ENCODE measurements at places on chromosomes 3 and 15. TPM values are rescaled to one million over a fixed set of nuclear protein-coding genes. Genes with fewer than 3 reads are reported as not detected.

DNA sequence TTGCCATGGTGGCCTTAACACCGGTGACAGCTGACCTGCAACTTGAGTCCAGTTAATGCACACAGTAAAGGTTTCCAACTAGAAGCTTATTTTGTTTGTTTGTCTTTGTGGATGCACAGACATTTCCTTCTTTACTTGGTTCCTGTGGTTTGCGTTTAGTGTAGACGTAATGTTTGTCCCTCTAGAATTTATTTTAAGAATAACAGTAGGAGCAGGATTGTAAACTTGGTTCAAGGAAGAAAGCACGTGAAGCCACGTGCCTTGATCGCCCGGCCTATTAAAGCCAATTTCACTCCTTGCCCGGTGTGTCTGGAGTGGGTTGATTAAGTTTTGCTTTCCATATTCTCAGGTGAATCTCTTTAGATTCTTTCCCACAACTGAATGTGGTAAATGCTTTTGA, 263.2 kb upstream of the C2CD4B start:
- H3K4me1 ChIP-seq, result no peaks in the 10 kb centered on the region
- no peak overlapping the region for H3K27ac ChIP-seq
- H3K27me3 ChIP-seq, result no peaks in the 10 kb centered on the region

- H3K4me3 ChIP-seq, result no peak overlapping the region
- H3K4me1 ChIP-seq, result no peaks in the 10 kb centered on the region
- H3K27ac ChIP-seq, result peak overlapping the region; percentile 25
- H3K36me3 ChIP-seq, result no peaks in the 10 kb centered on the region
Observed at GRCh38 chr3:52019352-52020080, 23.8 kb upstream of the RPL29 start.

DNA sequence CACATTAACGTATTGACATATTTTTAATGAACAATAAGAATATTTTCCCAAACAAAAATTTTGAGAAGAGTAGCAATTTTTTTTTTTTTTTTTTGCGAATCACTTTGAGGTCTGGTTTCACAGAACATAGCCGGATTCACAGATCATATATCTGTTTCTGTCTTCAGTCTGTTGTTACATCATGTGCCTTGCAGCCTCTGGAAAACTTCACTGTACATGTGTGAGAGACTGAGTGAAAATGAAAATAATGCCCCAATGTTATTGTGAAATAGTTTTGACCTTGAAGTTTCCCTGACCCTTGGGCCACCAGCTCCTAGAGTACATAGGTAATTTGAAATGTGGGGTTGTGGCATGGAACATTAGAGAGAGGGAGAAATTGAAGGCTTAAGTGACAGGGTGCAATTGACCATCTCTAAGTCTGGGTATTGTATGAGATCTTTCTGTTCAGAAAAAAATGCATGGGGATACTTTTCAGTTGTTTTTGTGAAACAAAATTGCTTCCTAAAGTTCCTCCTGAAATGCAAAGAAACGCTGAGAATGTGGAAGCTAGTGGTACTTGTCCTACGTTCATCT, 14.0 kb downstream of the ITPR1 start:
- H3K27me3 ChIP-seq, result no peaks in the 10 kb centered on the region
- no peak overlapping the region for H3K27ac ChIP-seq
- H3K4me3 ChIP-seq, result no peak overlapping the region
- H3K4me1 ChIP-seq, result peaks cover 59% of the 10 kb centered on the region

DNA sequence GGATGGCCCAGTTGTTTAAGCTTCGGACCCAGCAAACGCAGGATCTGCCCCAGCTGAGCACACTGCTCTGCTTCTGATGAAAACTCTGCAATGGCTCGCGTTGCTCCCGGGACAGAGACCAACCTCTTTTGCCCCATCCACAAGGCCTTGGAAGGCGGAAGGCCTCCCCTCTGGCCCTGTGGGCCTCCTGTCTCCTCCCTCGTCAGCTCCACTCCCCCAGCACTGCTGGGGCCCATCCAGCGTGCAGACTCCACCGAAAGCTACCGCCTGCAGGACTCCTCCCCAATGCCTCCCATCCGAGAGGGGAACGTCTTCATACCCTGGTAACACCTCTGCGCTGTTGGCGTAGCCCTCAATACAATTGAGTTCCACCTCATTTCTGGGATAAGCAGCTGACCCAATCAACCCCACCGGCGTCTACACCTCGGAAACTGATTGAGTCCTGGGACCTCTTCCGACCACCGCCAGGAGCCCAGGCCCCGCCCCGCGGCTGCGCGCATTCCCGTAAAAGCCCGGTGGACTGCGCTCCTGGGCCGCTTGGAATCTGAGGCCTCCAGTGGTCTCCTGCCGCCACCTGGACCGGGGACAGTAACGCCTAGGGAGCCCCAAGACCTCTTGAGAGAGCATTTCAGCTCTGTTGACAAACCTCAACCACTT, at the start of gene PRR23E:
Gene PRR23E, plus strand, starts transcription at position 556 of the 657 bp plus-strand sequence. CDS start 3,555 bp downstream, outside the sequence.
- H3K27me3 ChIP-seq, result peaks cover 15% of the 10 kb centered on the region
- H3K36me3 ChIP-seq, result no peaks in the 10 kb centered on the region
- no peak within 1 kb of the TSS for H3K27ac ChIP-seq
- no peak for DNase-seq
- no peak within 1 kb of the TSS for H3K4me3 ChIP-seq

GRCh38 chr15:41772720-41773331, 1.5 kb upstream of the MAPKBP1 start:
- H3K4me1 ChIP-seq, result peaks cover 46% of the 10 kb centered on the region
- H3K4me3 ChIP-seq, result no peak overlapping the region
- H3K27ac ChIP-seq, result peak overlapping the region; percentile 91
- H3K36me3 ChIP-seq, result peaks cover 12% of the 10 kb centered on the region
- DNase-seq, result peak; percentile 59

GRCh38 chr15:84590406-84590805, 10.4 kb upstream of the ZSCAN2 start:
- H3K36me3 ChIP-seq, result no peaks in the 10 kb centered on the region
- H3K27ac ChIP-seq, result no peak overlapping the region
- DNase-seq, result no peak
- H3K27me3 ChIP-seq, result no peaks in the 10 kb centered on the region
- no peak overlapping the region for H3K4me3 ChIP-seq
- peaks cover 10% of the 10 kb centered on the region for H3K4me1 ChIP-seq

GRCh38 chr3:150922611-150923010, 17.4 kb upstream of the MINDY4B start:
- H3K27ac ChIP-seq, result no peak overlapping the region
- peak; percentile 12 for DNase-seq
- H3K36me3 ChIP-seq, result no peaks in the 10 kb centered on the region
- no peaks in the 10 kb centered on the region for H3K27me3 ChIP-seq

- H3K27me3 ChIP-seq, result no peaks in the 10 kb centered on the region
- no peaks in the 10 kb centered on the region for H3K4me1 ChIP-seq
- DNase-seq, result no peak
- H3K36me3 ChIP-seq, result no peaks in the 10 kb centered on the region
Observed at GRCh38 chr15:32687556-32687955, 30.2 kb upstream of the GREM1 start.

- DNase-seq, result peak; percentile 80
- H3K27ac ChIP-seq, result no peak overlapping the region
- no peaks in the 10 kb centered on the region for H3K4me1 ChIP-seq
- no peaks in the 10 kb centered on the region for H3K27me3 ChIP-seq
Observed at GRCh38 chr3:159273608-159274007, 471.8 kb downstream of the MFSD1 start.

DNA sequence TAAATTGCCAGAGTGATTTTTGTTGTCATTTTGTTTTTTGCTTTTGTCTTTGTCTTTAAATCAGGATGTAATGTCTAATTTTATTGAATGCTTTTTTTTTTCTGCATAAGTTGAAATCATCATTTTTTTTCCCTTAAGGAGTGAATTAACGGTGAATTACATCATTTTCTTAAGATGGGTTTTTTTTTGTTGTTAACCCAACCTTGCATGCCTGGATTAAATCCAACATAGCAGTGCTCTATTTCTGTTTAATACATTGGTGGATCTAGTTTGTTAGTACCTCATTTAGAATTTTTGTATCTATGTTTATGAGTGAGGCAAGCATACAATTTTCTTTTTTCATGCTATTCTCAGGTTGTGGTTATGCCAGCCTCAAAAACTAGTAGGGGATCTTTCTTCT, 186.4 kb upstream of the TMC3 start:
- H3K27ac ChIP-seq, result no peak overlapping the region
- no peaks in the 10 kb centered on the region for H3K27me3 ChIP-seq
- no peaks in the 10 kb centered on the region for H3K36me3 ChIP-seq
- no peaks in the 10 kb centered on the region for H3K4me1 ChIP-seq

DNA sequence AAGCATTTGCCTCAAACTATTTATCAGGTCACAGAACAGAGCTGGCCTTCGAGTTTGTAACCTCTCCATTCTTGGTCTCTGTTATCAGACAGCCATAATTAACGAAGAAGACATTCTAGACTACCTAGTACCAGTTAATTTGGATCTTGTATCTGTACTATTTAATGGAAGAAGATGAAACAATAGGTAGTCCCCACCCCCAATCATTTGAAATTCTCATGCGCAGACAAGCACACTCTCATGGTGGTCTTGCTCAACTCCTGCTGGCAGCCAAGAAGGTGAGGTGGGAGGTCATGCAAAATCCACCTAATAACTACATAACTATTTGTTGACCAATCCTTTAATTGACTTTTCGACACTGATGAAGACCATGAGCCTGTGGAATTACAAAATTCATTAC, 2.8 kb upstream of the SKIL start:
- H3K4me3 ChIP-seq, result no peak overlapping the region
- no peak overlapping the region for H3K27ac ChIP-seq
- H3K4me1 ChIP-seq, result peaks cover 11% of the 10 kb centered on the region
- no peak for DNase-seq

DNA sequence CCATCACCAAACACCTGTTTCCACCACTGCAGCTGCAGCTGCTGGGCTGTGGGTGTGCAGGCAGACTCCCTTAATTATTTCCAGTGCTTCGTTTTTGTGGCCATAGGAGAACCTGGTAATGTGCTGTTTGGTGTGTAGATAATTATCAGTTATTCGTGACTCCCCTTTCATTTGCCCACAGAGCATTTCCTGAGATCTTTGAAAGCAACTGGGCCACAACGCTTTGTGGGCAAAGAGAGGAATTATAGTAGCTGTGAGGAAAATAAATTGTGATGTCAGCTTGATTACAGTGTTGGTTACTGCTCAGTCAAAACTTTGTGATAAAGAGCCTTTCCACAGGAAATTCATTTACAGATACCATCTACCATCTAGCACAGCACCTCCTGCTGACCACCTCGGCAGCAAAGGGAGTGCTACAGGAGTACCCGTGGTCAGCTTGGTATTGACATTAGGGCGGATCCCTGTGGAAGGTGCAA, 193.3 kb upstream of the SLCO3A1 start:
- no peaks in the 10 kb centered on the region for H3K36me3 ChIP-seq
- no peak overlapping the region for H3K4me3 ChIP-seq
- no peak overlapping the region for H3K27ac ChIP-seq
- peak; percentile 2 for DNase-seq

- H3K27ac ChIP-seq, result no peak overlapping the region
- no peaks in the 10 kb centered on the region for H3K4me1 ChIP-seq
- no peak for DNase-seq
Observed at GRCh38 chr3:139119331-139120025, 74.8 kb upstream of the PRR23C start.

DNA sequence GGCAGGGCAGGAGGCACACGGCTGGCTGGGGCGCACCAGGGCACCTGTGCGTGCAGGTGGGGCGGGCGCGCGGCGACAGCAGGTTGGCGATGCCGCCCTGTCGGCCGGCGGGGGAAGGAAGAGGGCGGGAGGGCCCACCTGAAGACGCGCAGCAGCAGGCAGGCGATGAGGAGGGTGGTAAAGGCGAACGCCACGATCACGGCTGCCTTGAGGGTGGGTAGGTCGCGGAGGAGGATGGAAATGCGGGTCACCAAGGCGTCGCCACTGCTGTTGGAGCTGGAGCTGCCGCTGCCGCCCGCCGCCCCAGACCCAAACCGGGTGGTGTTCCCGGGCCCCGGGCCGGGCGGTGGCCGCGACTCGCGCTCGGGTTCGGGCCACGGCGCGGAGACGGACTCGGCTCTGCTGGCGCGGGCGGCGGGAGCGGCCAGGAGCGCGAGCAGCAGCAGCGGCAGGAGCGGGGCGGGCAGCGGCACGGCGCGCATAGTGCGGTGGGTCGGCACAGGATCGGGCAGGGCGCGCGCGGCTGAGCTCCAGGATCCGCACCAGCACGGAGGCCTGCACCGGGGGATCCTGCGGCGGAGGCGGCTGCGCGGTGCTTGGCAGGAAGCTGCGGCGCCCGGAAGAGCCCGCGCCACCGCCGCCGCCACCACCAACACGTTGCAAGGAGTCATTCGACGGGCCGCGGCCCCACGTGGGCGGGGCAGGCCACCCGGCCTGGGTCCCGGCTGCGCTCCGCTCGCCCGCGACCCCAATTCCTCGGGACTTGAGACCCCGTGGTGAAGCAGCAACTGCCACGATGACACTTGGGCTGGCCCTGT, at the start of gene FAM174B:
Gene FAM174B, minus strand, starts transcription at position 598 of the 818 bp plus-strand sequence.
- peaks cover 8% of the 10 kb centered on the region for H3K27me3 ChIP-seq
- H3K4me3 ChIP-seq, result peak within 1 kb of the TSS; percentile 69
- H3K4me1 ChIP-seq, result peaks cover 63% of the 10 kb centered on the region
- peak within 1 kb of the TSS; percentile 88 for H3K27ac ChIP-seq

DNA sequence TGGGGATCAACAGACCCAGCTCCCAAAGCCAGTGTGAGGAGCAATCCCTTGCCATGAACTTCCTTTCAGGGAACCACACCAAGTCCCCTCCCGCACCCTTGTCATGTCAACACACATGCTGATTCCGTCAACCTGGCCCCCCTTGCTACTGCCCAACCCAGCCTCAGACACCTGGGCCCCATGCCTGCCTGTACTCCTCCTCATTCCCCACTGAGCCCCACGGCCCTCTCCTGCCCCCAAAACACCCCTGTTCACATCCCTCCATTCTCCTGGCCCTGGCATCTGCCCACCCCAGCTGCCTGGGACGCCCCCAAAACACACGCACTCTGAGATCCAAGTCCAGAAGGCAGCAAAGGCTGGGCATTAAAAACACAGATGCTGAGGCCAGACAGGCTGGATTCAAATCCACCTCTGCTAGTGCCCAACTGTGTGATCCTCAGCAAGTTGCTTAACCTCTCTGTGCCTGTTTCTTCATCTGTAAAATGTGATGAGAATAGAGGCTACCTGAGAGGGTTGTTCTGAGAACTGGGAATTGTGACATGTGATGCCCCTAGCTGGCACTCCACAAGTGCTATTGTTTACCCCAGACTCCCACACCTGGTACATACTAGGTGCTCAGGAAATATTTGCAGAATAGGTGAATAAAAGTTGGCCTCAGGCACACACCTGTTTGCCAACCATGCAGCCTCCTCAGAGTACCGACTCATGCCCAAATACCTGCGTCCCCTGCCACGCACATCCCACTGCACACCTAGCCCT, 2.3 kb downstream of the PLXND1 start:
- H3K36me3 ChIP-seq, result no peaks in the 10 kb centered on the region
- peak overlapping the region; percentile 61 for H3K4me3 ChIP-seq
- H3K27me3 ChIP-seq, result no peaks in the 10 kb centered on the region
- peak overlapping the region; percentile 85 for H3K27ac ChIP-seq
- H3K4me1 ChIP-seq, result peaks cover 59% of the 10 kb centered on the region

The ZPLD1 gene
- not detected for total RNA-seq

The CFAP20DC gene
- total RNA-seq, result 0.89 TPM

The LMAN1L gene
- total RNA-seq, result not detected

The IL5RA gene
- not detected for total RNA-seq

The CCRL2 gene
- not detected for total RNA-seq

The EPHA3 gene
- 33.9 TPM for total RNA-seq

The DNASE1L3 gene
- not detected for total RNA-seq

The SLC12A1 gene
- 0.92 TPM for total RNA-seq
